ENCODE measurements at places on chromosomes 6 and 20.
A peak's percentile ranks its signal among the peaks of the same experiment; 100 is the strongest.

- H3K36me3 ChIP-seq = no peaks in the 10 kb centered on the region
- H3K27ac ChIP-seq = no peak overlapping the region
- H3K27me3 ChIP-seq = no peaks in the 10 kb centered on the region
- no peak overlapping the region for H3K4me3 ChIP-seq
Measured at GRCh38 chr6:81517455-81517854, 235.0 kb downstream of the TENT5A start.

DNA sequence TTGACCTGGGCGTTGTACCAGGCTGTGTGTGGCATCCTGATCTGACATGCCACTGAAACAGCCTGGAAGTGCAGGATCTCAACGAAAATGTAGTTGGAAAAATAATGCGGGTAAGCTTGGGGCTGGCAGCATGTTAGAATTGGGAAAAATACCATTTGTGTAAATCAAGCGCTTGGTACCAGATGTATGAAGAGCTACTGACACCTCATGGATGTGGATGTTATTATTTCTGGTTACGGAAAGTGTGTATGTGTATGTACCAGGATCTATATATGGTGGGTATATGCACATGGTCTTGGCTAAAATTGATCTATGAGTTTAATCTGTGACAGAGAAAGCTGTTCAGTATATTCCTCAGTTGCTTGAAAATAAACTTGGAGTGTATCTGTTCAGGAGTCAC, 22.7 kb downstream of the HIVEP1 start:
- DNase-seq = no peak
- no peaks in the 10 kb centered on the region for H3K27me3 ChIP-seq
- no peaks in the 10 kb centered on the region for H3K36me3 ChIP-seq
- peak overlapping the region; percentile 43 for H3K27ac ChIP-seq
- no peak overlapping the region for H3K4me3 ChIP-seq
- H3K4me1 ChIP-seq = peaks cover 41% of the 10 kb centered on the region

DNA sequence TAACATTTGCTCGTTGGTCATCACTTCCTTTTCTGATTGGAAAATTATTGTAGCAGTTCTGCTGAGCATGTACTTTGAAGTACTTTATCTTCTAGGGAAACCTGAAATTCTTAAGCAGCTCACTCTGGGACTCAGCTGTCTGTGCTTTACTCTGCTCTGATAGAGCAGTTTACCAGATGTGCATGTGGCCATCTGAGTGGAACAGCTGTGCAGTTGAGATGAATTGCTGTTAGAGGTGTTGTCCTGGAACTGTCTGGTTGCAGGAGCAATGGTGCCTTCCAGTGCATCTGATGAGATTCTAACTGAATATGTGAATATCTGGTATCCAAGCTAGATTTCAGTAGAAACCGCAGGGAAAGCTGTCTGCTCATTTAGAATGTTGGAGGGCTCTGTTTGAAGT, 27.2 kb downstream of the PANK2 start:
- no peak overlapping the region for H3K27ac ChIP-seq
- DNase-seq = no peak
- peaks cover 15% of the 10 kb centered on the region for H3K36me3 ChIP-seq
- H3K27me3 ChIP-seq = no peaks in the 10 kb centered on the region

DNA sequence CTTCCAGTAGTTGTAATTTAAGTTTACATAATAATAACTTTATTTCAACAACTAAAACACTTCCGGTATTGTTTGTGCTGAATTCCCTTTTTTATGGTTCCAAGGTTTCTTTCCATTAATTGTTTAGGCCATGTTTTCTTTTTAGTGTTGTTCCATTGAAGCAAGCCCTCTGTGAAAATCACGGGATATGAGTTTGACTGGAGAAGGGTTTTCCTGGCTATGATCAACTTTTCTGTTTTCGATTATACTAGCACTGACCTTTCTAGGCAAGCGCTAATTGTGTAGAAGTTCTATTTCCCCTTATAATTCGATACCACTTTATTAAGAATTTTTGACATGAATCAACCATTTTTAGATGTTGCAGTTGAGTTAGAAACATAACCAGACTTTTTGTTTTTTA, 2.4 kb downstream of the LAMA2 start:
- no peak overlapping the region for H3K4me3 ChIP-seq
- no peak for DNase-seq
- H3K36me3 ChIP-seq = no peaks in the 10 kb centered on the region
- peaks cover 32% of the 10 kb centered on the region for H3K27me3 ChIP-seq
- H3K4me1 ChIP-seq = peaks cover 9% of the 10 kb centered on the region
- no peak overlapping the region for H3K27ac ChIP-seq

- H3K4me1 ChIP-seq = peaks cover 2% of the 10 kb centered on the region
- peaks cover 4% of the 10 kb centered on the region for H3K36me3 ChIP-seq
- DNase-seq = no peak
- H3K4me3 ChIP-seq = no peak overlapping the region
- no peak overlapping the region for H3K27ac ChIP-seq
Measured at GRCh38 chr6:122339661-122340060, 59.8 kb upstream of the HSF2 start.

- no peak overlapping the region for H3K27ac ChIP-seq
- no peak for DNase-seq
- peaks cover 7% of the 10 kb centered on the region for H3K27me3 ChIP-seq
- H3K4me1 ChIP-seq = no peaks in the 10 kb centered on the region
Measured at GRCh38 chr6:141346535-141346934, 786.2 kb upstream of the GJE1 start.

DNA sequence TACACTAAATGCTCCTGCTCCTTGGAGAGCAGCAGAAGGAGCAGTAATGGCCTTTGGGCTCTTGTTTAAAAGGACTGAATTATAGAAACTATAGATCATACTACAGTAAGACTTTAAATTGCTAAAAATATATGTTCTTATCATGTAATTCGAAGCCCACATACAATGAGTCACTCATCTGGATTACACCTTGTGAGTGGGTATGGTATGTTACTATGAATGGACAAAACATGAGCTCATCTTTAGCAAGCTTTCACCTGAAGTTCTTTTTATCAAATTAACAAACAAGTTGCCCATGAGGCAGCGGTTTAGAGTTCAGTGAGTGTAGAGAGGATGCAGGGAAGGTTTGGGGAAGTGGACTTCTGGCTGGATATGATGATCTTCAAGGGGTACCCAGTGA, 114.4 kb upstream of the CCN2 start:
- no peaks in the 10 kb centered on the region for H3K4me1 ChIP-seq
- no peak overlapping the region for H3K27ac ChIP-seq
- DNase-seq = no peak
- peaks cover 14% of the 10 kb centered on the region for H3K27me3 ChIP-seq

DNA sequence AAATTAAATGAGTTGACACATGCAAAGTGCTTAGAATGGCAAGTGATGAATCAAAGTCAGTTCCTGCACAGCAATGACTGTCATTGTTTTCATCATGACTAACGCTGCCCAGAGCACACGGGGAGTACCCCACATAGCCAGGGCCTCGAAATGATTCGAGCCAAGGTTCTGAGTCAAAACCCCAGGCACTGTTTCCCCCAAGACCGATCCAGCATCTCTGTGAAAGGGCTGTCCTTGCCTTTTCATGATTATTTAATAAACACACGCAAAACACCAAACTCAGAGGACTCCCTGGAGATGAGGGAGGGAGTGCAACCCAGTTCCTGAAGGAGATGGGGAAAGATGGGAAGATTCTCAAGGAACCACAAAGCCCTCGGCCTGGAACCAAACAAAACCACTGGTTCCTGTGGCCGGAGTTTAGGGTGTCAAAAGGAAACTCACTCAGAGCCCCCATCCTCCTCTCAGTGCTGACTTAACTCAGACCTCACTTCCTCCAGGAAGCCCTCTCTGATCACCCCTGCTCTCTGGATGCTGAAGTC, 3.8 kb downstream of the PREX1 start:
- peak; percentile 10 for DNase-seq
- H3K4me3 ChIP-seq = peak overlapping the region; percentile 96
- H3K27me3 ChIP-seq = no peaks in the 10 kb centered on the region
- H3K4me1 ChIP-seq = peaks cover 60% of the 10 kb centered on the region

- no peak for DNase-seq
- no peaks in the 10 kb centered on the region for H3K27me3 ChIP-seq
- no peak overlapping the region for H3K27ac ChIP-seq
- H3K36me3 ChIP-seq = peaks cover 2% of the 10 kb centered on the region
- no peaks in the 10 kb centered on the region for H3K4me1 ChIP-seq
Measured at GRCh38 chr20:53974785-53975555, 95.4 kb downstream of the BCAS1 start.

DNA sequence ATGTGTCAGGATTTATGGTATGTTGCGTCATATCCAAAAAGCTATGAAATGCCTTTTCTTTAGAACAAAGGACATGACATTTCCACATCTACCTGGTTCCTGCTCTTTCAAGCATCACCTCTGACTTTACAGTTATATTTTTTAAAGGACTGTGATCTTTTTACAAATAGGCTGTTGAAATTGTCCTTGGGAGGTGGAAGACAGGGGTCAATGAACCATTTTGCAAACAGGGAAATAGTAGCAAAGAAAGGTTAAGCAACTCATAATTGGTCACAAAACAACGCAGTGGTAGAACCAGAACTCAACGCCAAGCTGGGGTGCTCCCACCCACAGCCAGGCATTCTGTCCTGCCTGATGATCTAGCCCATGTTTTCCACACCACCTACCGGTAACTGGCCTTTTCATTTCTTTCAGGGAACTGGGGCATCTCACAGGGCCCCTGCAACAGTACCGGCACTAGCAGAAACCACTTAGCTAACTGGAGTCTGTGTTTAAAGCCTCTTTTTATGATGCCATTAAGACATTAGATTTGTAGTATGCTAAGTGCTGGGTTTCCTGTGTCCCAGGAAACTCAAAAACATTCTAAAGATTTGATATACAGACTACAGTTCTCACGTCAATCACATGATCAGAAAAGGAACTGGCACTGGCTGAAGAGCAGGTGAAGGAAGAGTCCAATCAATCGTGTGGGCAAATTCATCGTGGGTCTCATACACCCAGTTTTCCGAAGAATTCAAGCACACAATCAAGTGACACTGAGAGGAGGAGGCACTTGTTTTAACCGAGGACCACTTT, 13.9 kb downstream of the ZNF217 start:
- peaks cover 62% of the 10 kb centered on the region for H3K4me1 ChIP-seq
- no peak for DNase-seq
- H3K36me3 ChIP-seq = peaks cover 7% of the 10 kb centered on the region
- H3K27ac ChIP-seq = peak overlapping the region; percentile 99

DNA sequence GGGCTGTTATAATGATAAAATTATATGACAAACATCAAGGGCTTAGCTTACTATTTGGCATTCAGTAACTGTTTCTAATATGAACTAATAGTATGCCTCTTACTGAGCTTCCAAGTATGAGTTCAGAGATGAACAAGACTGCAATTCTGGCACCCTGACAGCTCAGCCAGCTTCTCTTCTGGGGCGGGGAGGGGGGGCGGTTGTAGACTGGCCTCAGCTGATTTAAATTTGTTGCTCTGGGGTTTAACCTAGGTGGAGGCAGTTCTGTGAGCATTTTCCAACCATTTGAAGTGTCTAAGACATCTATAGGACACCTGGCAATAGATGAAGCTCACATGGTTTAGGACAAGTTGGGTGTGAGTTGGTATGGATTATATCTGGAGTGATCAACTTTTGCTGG, 401.9 kb downstream of the QKI start:
- peaks cover 20% of the 10 kb centered on the region for H3K27me3 ChIP-seq
- DNase-seq = no peak
- peaks cover 2% of the 10 kb centered on the region for H3K4me1 ChIP-seq
- no peak overlapping the region for H3K27ac ChIP-seq
- no peaks in the 10 kb centered on the region for H3K36me3 ChIP-seq

DNA sequence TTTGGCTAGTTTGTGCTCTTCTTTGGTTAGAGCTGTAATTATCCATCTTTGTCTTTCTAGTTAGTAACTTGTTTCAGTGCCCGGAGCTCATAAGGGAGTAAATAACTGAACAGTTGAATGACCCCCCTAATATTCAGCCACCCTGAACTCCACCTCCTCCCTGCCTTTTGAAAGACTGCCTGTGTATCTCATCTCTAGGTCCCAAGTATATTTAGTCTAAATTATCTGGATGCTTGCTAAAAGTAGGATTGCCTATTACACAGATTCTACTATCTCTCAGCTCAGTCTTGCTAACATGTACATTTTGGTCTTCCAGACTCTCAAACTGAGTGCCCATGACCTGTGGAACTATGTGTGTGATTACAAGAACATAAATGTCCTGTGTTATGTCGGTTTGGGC, 145.9 kb downstream of the GJA1 start:
- no peaks in the 10 kb centered on the region for H3K36me3 ChIP-seq
- no peaks in the 10 kb centered on the region for H3K4me1 ChIP-seq
- no peak for DNase-seq
- no peak overlapping the region for H3K4me3 ChIP-seq

- peaks cover 16% of the 10 kb centered on the region for H3K27me3 ChIP-seq
- no peaks in the 10 kb centered on the region for H3K36me3 ChIP-seq
- H3K27ac ChIP-seq = no peak overlapping the region
- no peak overlapping the region for H3K4me3 ChIP-seq
- H3K4me1 ChIP-seq = peaks cover 7% of the 10 kb centered on the region
- DNase-seq = no peak
Measured at GRCh38 chr6:14088600-14089192, 28.9 kb upstream of the CD83 start.

GRCh38 chr6:28944412-28944865, 20.7 kb upstream of the TRIM27 start:
- peaks cover 3% of the 10 kb centered on the region for H3K36me3 ChIP-seq
- peak overlapping the region; percentile 88 for H3K4me3 ChIP-seq
- H3K4me1 ChIP-seq = peaks cover 40% of the 10 kb centered on the region
- peak overlapping the region; percentile 95 for H3K27ac ChIP-seq
- H3K27me3 ChIP-seq = no peaks in the 10 kb centered on the region

- peaks cover 14% of the 10 kb centered on the region for H3K4me1 ChIP-seq
- no peak for DNase-seq
- no peak overlapping the region for H3K27ac ChIP-seq
- no peaks in the 10 kb centered on the region for H3K36me3 ChIP-seq
- no peak overlapping the region for H3K4me3 ChIP-seq
Measured at GRCh38 chr20:64244281-64244805, 11.2 kb upstream of the PCMTD2 start.

GRCh38 chr20:44526129-44526528, 4.3 kb upstream of the SERINC3 start:
- H3K27me3 ChIP-seq = no peaks in the 10 kb centered on the region
- H3K27ac ChIP-seq = no peak overlapping the region
- no peak overlapping the region for H3K4me3 ChIP-seq
- no peaks in the 10 kb centered on the region for H3K36me3 ChIP-seq
- peaks cover 18% of the 10 kb centered on the region for H3K4me1 ChIP-seq
- no peak for DNase-seq

GRCh38 chr20:58137651-58138265, 90.7 kb downstream of the ANKRD60 start:
- no peak overlapping the region for H3K4me3 ChIP-seq
- H3K27ac ChIP-seq = no peak overlapping the region
- H3K4me1 ChIP-seq = peaks cover 4% of the 10 kb centered on the region
- peaks cover 2% of the 10 kb centered on the region for H3K36me3 ChIP-seq
- peaks cover 78% of the 10 kb centered on the region for H3K27me3 ChIP-seq
- DNase-seq = no peak

GRCh38 chr6:151904631-151905030, 97.1 kb downstream of the ESR1 start:
- H3K4me1 ChIP-seq = no peaks in the 10 kb centered on the region
- H3K36me3 ChIP-seq = peaks cover 2% of the 10 kb centered on the region
- H3K27ac ChIP-seq = no peak overlapping the region
- DNase-seq = no peak
- no peak overlapping the region for H3K4me3 ChIP-seq

- no peak overlapping the region for H3K4me3 ChIP-seq
- peaks cover 13% of the 10 kb centered on the region for H3K4me1 ChIP-seq
- no peaks in the 10 kb centered on the region for H3K36me3 ChIP-seq
- DNase-seq = no peak
Measured at GRCh38 chr6:34836008-34836407, 44.1 kb downstream of the BLTP3A start.
